ENCODE measurements at places on chromosomes 16 and 17. TPM values are rescaled to one million over a fixed set of nuclear protein-coding genes. Genes with fewer than 3 reads are reported as not detected.

TNFRSF17 gene
- not detected for total RNA-seq

DYNLL2 gene
- 50.9 TPM for total RNA-seq

EFCAB13 gene
- 5.2 TPM for total RNA-seq

CBLN1 gene
- total RNA-seq: 0.62 TPM

HSD17B1 gene
- 1.4 TPM for total RNA-seq

- no peak for DNase-seq
- no peaks in the 10 kb centered on the region for H3K4me1 ChIP-seq
Observed at GRCh38 chr16:17564856-17565255, 94.1 kb upstream of the XYLT1 start.

- no peak for DNase-seq
- peaks cover 2% of the 10 kb centered on the region for H3K4me1 ChIP-seq
- no peak overlapping the region for H3K4me3 ChIP-seq
- H3K27ac ChIP-seq: peak overlapping the region; percentile 59
- H3K36me3 ChIP-seq: peaks cover 7% of the 10 kb centered on the region
Observed at GRCh38 chr17:80842456-80843013, 149.1 kb upstream of the CHMP6 start.

GRCh38 chr17:58513267-58513964 lies 1.0 kb downstream of the MTMR4 start:
- peak overlapping the region; percentile 92 for H3K27ac ChIP-seq
- H3K4me3 ChIP-seq: peak overlapping the region; percentile 87
- H3K27me3 ChIP-seq: no peaks in the 10 kb centered on the region
- no peak for DNase-seq
- peaks cover 27% of the 10 kb centered on the region for H3K4me1 ChIP-seq
- peaks cover 16% of the 10 kb centered on the region for H3K36me3 ChIP-seq

GRCh38 chr16:9913604-9914326 lies 268.5 kb downstream of the GRIN2A start:
- no peak for DNase-seq
- peaks cover 6% of the 10 kb centered on the region for H3K27me3 ChIP-seq

GRCh38 chr17:15999974-16000827 lies 577 bp downstream of the TTC19 start:
- peaks cover 13% of the 10 kb centered on the region for H3K4me1 ChIP-seq
- H3K36me3 ChIP-seq: peaks cover 29% of the 10 kb centered on the region
- H3K27ac ChIP-seq: peak overlapping the region; percentile 85
- peak overlapping the region; percentile 85 for H3K4me3 ChIP-seq

DNA sequence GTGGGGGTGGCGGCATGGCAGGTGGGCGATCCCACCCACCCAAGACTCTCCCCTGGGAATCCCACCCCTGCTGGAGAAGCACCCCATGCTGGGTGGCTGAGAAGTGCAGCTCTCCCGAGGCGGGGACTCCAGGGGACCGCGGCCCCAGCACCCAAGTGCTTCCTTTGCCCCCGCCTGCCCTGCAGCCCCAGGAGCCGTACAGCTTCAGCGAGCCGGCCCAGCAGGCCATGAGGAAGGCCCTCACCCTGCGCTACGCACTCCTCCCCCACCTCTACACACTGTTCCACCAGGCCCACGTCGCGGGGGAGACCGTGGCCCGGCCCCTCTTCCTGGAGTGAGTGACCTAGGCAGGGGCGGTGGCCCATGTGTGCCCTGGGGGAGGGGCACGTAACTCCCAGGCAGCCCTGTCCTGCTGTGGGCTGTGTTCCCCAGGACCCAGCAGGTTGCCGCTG lies 11.7 kb downstream of the GAA start:
- H3K4me1 ChIP-seq: peaks cover 1% of the 10 kb centered on the region
- peaks cover 4% of the 10 kb centered on the region for H3K36me3 ChIP-seq

DNA sequence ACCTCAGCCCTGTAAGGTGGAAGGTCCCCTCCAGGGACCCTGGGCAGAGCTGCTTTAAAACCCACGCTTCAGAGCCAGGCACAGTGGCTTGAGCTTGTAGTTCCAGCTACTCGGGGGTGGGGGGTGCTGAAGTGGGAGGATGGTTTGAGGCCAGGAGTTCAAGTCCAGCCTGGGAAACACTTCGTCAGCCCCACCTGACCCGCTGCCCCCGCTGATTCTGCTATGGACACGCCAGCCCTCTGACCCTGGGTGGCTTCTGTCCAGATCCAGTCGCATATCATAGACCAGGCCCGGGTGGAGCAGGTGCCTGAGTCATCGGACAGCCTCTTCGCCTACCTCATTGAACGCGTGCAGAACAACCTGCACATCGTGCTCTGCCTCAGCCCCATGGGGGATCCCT lies 35.2 kb upstream of the KDM6B start:
- H3K4me3 ChIP-seq: no peak overlapping the region
- H3K4me1 ChIP-seq: no peaks in the 10 kb centered on the region
- no peaks in the 10 kb centered on the region for H3K36me3 ChIP-seq
- H3K27ac ChIP-seq: no peak overlapping the region
- no peak for DNase-seq

GRCh38 chr17:16569358-16569712 lies 331 bp upstream of the ZNF287 start:
- peak overlapping the region; percentile 82 for H3K4me3 ChIP-seq
- peaks cover 5% of the 10 kb centered on the region for H3K36me3 ChIP-seq
- peaks cover 2% of the 10 kb centered on the region for H3K4me1 ChIP-seq

- no peak overlapping the region for H3K27ac ChIP-seq
- no peaks in the 10 kb centered on the region for H3K27me3 ChIP-seq
- peaks cover 24% of the 10 kb centered on the region for H3K4me1 ChIP-seq
- no peak overlapping the region for H3K4me3 ChIP-seq
Observed at GRCh38 chr17:19247473-19247872, 10.3 kb downstream of the EPN2 start.

DNA sequence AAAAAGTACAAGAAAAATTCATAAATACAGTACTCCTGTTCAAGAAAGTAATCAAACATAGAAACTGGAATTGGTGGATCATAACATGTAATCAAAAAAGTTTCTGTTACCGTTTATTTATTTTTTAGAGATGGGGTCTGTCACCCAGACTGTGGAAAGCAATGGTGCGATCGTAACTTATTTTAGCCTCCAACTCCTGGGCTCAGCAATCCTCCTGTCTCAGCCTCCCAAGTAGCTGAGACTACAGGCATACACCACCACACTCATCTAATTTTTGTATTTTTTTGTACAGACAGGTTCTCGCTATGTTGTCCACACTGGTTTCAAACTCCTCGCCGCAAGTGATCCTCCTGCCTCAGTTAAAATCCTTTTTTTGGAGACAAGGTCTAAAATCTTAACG lies 22.5 kb downstream of the ARHGAP17 start:
- H3K4me1 ChIP-seq: peaks cover 38% of the 10 kb centered on the region
- no peak overlapping the region for H3K27ac ChIP-seq
- H3K36me3 ChIP-seq: peaks cover 3% of the 10 kb centered on the region
- DNase-seq: no peak
- H3K4me3 ChIP-seq: no peak overlapping the region
- no peaks in the 10 kb centered on the region for H3K27me3 ChIP-seq

GRCh38 chr17:76102944-76103273 lies 678 bp downstream of the EXOC7 start:
- peak overlapping the region; percentile 97 for H3K4me3 ChIP-seq
- peak overlapping the region; percentile 96 for H3K27ac ChIP-seq

DNA sequence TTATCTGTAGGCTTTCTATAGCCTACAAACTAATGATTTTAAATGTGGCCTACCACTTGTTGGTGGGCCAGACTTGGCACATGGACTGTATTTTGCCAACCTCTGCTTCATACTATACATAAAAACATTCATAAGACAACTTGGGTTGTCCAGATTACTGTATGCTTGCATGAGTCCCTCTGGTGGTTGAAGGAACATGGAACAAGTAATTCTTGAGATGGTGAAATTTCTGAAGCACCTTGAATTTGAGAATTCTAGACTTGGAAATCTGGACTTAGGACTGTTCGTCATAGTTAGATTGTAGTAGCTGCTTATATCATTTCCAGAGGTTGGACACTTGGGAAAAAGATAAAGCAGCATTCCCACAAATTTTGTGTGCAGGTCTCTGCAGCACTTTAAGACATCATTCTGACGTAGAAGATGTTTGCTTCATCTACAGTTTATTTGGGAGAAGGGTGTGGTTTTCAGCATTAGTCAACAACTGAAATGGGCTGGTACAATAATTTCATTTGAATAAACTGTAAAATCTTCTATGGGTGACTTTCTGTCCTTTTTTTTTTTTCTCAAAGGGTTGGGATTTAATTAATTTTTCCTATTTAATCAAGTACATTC lies 31.2 kb downstream of the NFATC3 start:
- peaks cover 4% of the 10 kb centered on the region for H3K36me3 ChIP-seq
- no peak for DNase-seq
- no peaks in the 10 kb centered on the region for H3K27me3 ChIP-seq
- H3K4me1 ChIP-seq: peaks cover 5% of the 10 kb centered on the region
- no peak overlapping the region for H3K27ac ChIP-seq
- no peak overlapping the region for H3K4me3 ChIP-seq

DNA sequence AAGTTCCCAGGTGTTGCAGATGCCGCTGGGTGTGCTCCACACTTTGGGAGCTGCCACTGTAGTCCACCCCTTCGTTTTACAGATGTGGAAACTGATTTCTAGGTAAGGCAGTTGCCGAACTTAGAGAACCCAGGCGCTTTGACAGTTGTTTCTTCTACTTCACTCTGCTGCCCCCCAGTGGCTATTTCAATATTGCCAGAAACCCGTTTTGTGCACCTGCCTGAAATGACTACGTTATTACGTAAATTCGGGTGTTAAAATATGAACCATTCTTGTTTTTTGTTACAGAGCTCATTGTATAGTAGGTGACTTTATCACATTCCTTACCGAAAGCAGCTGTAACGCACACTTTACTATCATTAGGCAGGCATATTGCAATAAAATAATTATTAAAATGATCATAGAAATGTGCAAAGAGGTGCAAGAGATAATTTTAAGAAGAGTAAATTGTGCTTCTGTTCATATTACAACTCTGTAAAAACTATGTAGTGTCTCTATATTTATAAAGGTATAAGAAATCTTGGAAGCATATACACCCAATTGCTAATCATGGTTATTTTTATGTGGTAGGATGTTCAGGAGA lies 44.9 kb downstream of the OTOA start:
- no peaks in the 10 kb centered on the region for H3K36me3 ChIP-seq
- no peaks in the 10 kb centered on the region for H3K4me1 ChIP-seq
- no peak overlapping the region for H3K27ac ChIP-seq
- DNase-seq: peak; percentile 66

- peaks cover 1% of the 10 kb centered on the region for H3K4me1 ChIP-seq
- no peak for DNase-seq
- no peak overlapping the region for H3K4me3 ChIP-seq
- H3K27ac ChIP-seq: no peak overlapping the region
Observed at GRCh38 chr17:65278820-65279184, 141.6 kb downstream of the RGS9 start.

DNA sequence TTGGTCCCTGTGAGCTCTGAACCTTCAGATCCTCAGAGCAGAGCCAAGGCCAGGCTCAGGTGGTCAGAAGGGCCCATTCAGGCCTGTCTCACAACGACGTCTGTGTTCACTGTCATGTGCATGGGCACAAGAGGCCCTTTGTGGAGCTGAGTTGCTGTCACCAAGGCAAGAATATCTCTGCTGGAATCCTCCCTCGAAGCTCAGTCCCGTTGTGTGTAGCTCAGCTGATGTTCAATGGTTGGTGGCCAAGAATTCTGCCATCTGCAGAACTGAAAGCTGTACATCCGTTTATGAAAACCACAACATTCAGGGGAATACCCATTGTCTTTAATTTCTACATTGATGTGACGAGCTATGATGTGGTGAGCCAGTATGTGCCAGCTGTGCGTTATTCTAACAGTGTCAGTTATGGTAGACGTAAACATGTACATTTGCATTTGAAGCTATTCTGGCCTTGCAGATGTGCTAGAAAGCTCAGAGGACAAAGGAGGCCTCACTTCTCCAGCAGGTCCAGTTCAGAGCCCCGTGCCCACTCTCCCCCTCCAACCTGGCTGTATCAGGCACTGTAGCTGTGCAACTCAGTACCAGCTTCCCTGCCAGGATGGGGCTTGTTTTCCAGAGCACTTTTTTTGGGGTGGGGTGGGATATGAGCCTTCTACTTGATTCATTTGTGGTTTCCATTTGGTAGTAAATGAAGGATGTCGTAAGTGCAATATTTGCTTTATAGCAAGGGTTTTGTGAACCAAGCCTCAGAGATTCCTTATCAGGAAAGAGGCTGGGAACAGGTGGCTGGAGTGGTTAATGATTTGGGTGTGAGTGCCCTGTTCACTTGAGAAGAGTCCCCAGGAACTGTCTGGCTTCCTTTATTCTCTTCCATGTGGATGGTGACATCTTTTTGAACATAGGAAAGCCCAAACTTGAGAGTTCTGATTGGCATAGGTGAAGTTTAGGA lies 56.1 kb downstream of the B9D1 start:
- no peaks in the 10 kb centered on the region for H3K36me3 ChIP-seq
- no peak overlapping the region for H3K27ac ChIP-seq
- no peak for DNase-seq
- no peak overlapping the region for H3K4me3 ChIP-seq
- H3K4me1 ChIP-seq: peaks cover 12% of the 10 kb centered on the region

DNA sequence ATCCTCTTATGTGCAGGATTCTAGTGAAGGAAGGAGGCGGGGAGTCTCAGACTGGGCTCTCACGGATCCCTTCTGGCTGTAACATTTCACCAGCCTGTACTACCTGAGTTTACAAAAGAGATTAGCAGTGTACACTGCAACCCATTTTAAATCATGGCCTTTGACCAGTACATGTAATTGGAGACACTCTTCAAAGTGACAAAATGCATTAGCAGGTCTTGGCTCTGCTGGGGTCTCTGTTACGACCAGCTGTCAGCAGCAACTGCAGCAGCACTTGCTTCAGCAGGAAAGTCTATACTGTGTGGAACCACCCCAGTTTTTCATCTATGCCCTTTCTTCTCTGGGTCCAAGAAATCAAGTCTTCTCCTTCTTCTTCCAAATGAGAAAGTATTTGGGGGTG lies 322.8 kb upstream of the ASIC2 start:
- no peaks in the 10 kb centered on the region for H3K36me3 ChIP-seq
- H3K4me1 ChIP-seq: peaks cover 4% of the 10 kb centered on the region
- no peak for DNase-seq
- no peak overlapping the region for H3K4me3 ChIP-seq

GRCh38 chr17:44130693-44131349 lies 7.4 kb upstream of the HDAC5 start:
- H3K4me1 ChIP-seq: no peaks in the 10 kb centered on the region
- no peaks in the 10 kb centered on the region for H3K36me3 ChIP-seq
- no peaks in the 10 kb centered on the region for H3K27me3 ChIP-seq
- H3K27ac ChIP-seq: no peak overlapping the region
- DNase-seq: no peak

DNA sequence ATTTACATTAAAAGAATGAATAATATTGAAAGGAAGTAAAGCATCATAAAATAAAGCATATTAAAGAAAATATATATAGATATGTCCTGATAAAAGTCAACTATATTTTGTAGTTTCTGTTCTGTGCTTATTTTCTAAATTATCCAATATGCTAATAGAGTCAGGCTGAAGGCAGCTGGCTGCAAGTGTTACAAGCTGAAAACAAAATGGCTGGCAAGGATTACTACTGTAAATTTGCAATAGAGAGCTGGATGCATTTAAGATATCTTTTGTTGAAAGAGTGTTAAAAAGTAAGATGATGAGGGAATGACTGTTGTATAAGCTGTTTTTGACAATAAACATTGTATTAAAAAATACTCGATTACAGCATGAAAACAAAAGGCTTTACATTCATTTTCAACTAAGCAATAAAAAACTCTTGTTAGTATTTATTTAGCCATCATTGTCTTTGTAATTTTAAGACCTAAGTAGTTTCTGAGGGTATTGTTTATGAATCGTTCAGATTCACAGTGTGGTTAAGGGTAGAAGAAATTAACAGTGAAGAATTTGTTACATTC lies 76.3 kb downstream of the TANC2 start:
- no peak for DNase-seq
- peaks cover 12% of the 10 kb centered on the region for H3K4me1 ChIP-seq
- no peaks in the 10 kb centered on the region for H3K27me3 ChIP-seq
- no peaks in the 10 kb centered on the region for H3K36me3 ChIP-seq
- no peak overlapping the region for H3K4me3 ChIP-seq
